ENCODE measurements at places on chromosomes 1 and 21.
A peak's percentile ranks its signal among the peaks of the same experiment; 100 is the strongest.

DNA sequence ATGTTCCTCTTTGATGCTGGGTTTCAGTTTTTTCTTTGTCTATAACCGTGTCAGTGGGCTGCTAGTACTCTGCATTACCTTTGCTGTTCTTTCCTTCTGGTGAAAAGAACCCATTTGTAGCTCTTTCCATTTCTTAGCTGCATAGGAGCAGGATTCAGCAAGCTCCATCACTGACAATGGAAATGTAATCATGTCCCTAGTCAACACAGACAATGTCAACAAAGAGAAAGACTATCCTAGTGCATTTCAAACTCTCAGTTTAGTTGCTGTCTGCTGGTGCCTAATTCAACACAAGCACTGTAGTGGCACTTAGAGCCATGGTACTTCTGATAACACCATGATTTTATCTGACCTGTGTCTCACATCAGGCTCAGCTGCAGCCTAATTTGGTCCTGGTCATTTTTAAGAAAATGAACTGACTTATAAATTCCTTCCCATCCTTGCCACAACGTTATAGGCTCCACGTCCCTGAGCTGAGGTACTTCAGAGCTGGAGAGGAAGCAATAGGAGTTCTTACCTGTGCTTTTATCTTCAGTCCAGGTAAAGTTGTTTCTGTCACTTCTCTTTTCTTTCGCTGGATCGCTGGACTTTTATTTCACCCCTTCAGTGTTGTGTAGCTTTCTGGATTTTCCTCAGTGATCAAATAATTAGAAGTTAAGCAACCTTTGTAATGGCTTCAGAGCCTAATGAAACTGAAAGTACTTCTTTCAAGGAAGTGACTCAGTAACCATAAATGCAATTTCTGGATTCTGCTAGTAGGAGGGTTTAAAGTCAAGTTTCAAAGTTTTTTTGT lies at the start of gene GBP3:
Gene GBP3, minus strand, starts transcription at position 700 of the 793 bp plus-strand sequence. CDS start 2,145 bp downstream, outside the sequence.
- no peak for DNase-seq

DNA sequence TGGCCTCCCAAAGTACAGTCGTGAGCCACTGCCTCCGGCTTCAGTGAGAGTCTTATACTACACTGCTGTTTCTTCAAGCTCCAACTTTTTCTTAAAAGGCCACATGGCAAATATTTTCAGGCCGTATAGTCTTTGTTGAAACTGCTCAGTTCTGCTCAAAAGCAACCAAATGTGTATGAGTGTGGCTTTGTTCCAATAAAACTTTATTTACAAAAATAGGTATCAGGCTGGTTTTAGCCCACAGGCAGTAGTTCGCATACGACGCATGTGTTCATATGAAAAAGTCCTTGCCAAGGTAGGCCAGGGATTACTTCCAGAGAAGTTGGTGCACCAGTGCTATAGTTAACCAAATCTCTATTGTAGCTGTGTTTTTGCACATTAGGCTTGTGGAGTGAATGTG lies 6.2 kb downstream of the PLEKHM2 start:
- no peak for DNase-seq

DNA sequence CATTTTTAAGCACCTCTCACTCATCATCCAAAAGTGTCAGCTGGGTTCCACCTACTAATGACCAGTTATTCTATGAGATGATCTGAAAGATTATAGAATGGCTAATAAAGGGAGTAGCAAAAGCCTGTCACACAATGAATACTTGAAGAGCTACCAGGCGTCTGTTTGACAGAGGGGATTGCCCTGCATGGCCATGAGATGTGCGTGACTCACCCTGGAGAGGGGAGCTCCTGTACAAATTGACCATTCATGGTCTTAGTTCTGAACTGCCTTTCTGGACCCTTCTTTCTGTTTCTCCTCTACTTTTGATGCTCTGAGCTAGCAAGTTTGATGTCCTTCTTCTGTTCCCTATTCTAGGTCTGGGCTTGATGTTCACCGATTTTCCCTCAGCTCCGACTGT lies 85.2 kb upstream of the ABCD3 start:
- DNase-seq, result no peak

GRCh38 chr1:41322835-41323234 lies 38.4 kb upstream of the FOXO6 start:
- DNase-seq, result peak; percentile 81

DNA sequence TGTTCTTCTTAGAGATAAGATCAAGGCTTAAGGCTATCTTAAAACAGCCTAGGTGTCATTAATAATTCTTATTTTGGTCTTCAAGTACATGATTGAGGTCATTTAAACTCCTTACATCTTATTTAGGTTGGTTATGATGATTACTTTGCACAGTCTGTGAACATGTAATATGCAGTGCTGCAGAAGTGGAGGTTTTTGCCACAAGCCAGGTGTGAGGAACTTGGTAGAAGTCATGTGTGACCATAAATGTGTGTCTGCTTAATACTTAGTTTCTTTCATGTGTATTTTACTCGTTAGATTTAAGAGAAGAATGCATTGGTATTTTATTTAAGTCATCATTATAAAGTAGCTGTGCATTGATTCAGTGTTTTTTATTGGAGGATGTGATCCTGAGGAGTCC lies 10.1 kb downstream of the ATG4C start:
- no peak for DNase-seq

DNA sequence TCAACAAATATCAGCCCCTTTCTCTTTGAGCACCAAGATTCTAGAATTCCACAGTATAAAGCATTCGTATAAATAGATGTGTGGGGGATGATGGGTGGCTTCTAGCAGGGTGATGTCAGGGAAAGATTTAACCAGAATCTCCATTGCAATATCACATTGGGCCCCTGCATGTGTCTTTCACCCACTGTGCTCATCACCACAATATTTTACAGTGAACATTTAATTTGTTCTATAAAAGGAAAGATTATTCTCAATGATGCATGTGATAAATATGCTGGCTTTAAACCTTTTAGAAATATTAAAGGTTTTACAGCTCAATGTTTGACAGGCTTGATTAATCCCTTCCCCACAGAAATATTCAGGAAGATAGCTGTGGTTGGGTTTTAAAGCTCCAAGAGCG lies 457.8 kb upstream of the DAB1 start:
- no peak for DNase-seq

- no peak for DNase-seq
These were observed 44.5 kb downstream of the TIAM1 start for GRCh38 chr21:31299291-31300147.

- no peak for DNase-seq
These were observed 17.6 kb downstream of the CAPN2 start for GRCh38 chr1:223729906-223730305.

- no peak for DNase-seq
These were observed 2.8 kb upstream of the NRAS start for GRCh38 chr1:114719424-114719787.

DNA sequence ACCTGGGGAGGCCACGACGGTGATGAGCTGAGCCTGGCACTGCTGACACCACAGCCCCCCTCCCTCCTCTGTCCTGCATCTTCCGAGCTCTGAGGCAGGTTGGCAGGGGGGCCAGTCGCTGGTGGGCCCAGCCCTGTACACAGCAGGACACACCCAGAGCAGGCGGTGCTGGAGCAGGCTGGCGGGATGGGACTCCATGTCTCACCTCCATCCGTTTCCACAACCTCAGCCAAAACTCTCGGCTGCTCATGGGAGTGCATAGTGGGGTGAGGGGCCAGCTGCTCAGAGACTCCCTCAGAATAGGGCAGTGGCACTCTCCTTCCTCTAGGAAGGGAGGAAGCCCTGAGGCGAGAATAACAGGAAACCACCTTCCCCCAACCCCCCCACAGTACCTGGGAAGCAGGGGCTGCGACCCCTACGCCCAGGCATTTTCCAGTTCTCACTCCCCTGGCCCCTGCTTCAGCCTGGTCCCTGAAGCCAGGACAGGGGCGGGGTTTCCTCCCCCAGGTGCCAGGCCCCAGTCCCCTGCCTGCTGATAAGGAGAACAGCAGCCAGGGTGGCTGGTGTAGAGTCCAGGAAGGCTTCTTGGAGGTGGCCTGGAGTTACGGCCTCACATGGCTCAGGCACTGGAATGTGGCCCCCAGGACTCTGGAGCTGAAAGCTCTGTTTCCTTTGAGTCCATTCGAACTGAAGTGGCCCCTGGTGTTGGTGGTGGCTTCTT lies 3.2 kb upstream of the IBA57 start:
- DNase-seq, result peak; percentile 76
